ENCODE measurements at places on chromosomes 12 and 14. TPM values are rescaled to one million over a fixed set of nuclear protein-coding genes. Genes with fewer than 3 reads are reported as not detected.

The C1RL gene
- total RNA-seq, result 7.9 TPM

The PIWIL1 gene
- total RNA-seq, result not detected

GRCh38 chr14:90616313-90616712 is 199.9 kb downstream of the TTC7B start:
- DNase-seq, result no peak

GRCh38 chr12:111172786-111173185 is 196.1 kb downstream of the PHETA1 start:
- DNase-seq, result no peak

GRCh38 chr14:75373616-75374015 is 54.2 kb upstream of the JDP2 start:
- no peak for DNase-seq

DNA sequence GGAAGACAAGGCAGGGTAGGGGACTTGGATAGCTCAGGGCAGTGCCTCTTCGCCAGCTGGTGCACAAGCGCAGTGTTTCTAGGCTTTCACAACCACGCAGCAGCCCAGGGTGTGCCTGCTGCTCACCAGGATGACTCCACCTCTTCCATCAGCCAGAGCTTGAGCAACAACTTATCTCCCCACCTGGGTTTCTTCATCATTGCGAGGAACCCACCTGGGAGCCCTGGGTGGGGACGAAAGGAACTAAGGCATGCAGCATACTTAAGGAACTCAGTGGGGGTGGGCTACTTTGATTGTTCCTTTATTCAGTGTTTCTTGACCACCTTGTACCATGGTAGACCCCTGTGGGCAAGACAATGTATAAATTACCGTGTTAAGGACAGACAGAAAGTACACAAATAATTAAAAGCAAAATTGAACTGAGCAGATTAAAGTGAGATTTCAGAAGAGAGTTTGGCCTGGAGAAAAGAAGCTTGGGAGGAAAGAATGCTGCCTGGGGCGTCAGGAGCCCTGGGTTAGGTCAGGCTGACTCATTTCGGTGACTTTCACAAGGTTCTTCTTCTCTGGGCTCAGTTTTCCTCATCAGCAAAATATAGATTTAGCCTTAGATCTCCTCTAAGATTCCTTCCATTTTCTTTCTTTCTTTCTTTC is 22.9 kb downstream of the KRT18 start:
- no peak for DNase-seq

Data from heart right ventricle (tissue), 16 donors.